ENCODE measurements at places on chromosomes 6 and 20.

- no peak for ATAC-seq
Observed at GRCh38 chr6:110250058-110250457, 69.8 kb downstream of the CDC40 start.

DNA sequence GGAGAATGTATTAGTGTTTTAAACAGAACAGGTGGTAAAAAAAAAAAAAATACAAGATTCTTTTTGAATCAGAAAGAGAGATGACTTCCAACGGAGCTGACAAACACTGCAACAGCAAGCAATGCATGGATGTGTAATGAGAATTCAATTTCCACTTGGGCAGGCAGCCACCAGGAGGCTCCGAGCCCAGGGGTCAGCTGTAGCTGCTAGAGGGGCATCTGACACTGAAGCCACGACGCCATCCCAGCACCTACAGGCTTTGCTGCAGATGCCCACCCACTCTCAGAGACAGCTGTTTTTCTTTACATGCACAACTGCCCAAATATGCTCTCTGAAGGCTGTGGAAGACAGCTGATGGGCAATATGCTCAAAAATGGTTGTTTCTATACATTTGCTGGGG is 75.4 kb downstream of the ELOVL5 start:
- no peak for ATAC-seq

DNA sequence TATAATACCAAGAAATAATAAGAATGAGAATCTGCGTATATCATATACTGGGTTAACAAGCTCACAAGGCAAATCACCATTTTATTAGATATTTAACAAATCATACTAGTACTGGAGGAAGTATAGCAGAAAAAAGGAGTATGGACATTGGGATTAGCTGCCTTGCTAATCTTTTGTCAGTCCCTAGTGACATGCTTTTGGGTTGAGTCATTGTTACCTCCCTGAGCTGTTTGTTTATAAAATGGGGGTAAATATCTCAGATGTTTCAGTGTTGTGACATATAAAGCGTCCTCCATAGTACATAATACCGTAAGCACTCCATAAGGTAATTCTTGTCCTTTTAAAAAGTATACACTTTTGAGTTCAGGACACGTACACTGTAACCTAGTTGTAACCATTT is 107.0 kb downstream of the ESR1 start:
- ATAC-seq = no peak

- ATAC-seq = no peak
Observed at GRCh38 chr6:72218125-72218524, 331.8 kb downstream of the RIMS1 start.

- no peak for ATAC-seq
Observed at GRCh38 chr6:65199121-65199520, 507.9 kb downstream of the EYS start.

GRCh38 chr6:41161851-41162552 is 914 bp downstream of the TREM2 start:
- ATAC-seq = no peak

DNA sequence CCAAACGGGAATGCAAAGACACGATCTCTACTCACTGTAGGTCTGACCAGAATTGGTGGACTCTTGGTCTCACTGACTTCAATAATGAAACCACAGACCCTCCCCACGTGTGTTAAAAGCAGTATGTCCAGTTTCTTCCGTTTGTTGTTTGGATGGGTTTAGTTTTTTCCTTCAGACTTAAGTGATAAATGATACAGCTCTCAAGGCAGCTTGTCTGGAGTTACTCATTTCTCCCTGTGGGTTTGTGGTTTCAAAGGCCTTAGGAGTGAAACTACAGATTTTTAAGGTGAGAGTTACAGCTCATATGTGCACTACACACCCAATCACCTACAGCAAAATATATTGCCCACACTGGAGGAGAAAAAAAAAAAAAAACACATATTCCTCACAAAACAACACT is 86.7 kb upstream of the STMND1 start:
- ATAC-seq = no peak

GRCh38 chr6:152127432-152128165 is 320.1 kb downstream of the ESR1 start:
- ATAC-seq = no peak

DNA sequence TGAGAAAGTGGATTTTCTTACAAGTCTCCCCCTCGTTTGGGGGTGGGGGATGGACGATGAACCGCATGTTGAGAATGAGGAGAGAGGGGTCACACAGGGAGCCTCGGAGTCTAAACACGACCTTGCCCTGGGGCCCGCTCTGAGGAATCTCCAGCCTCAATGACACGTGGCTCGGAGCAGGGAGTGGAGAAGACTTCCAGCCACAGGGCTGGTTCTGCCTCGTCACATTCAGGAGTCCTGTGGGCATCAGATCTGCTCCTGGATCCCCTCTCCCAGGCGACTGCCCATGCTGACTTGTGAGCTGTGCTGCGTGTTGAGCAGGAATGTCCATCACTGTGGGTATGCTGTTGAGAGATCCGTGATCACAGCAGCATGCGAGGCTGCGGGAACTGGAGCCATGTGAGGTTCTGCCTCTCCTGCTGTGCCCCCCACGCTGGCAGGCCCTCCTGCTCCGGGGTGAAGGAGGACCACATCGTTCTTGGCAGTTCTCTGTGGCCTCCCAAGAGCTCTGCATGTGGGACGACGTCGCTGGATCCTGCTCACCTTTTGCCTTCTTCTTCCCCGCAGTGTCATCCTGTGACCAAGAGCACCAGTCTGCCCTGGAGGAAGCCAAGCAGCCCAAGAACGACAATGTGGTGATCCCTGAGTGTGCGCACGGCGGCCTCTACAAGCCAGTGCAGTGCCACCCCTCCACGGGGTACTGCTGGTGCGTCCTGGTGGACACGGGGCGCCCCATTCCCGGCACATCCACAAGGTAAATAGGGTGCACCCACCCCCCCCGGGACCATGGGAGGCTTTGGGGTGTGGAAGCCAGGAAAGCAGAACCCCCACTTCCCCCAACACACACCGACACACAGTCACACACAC is 157.5 kb downstream of the SMOC2 start:
- ATAC-seq = no peak

GRCh38 chr20:46523696-46524328 is 10.5 kb upstream of the ZNF334 start:
- ATAC-seq = no peak

- ATAC-seq = no peak
Observed at GRCh38 chr6:105781915-105782314, 304.2 kb upstream of the PRDM1 start.

GRCh38 chr6:35931120-35931561 is 10.2 kb upstream of the SRPK1 start:
- ATAC-seq = no peak

GRCh38 chr20:56859801-56860261 is 230.7 kb downstream of the TFAP2C start:
- ATAC-seq = peak; percentile 31

DNA sequence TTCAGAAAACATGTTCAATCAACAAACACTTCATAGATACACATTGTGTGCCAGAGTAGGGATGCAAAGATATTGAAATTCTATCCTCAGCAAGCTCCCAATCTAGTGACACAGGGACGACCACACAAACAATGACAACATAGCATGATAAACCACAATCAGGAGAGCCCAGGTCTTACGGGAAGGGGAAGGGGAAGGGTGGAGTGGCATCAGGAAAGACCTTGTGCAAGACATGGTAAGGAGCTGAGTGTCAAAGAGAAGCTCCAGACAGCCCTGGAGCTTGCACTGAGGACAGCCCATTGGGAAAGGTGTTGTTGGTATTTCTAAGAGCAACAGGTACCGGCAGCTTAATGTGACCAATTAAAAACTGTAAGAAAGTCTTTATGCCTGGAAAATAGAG is 103.6 kb downstream of the PDE7B start:
- no peak for ATAC-seq

DNA sequence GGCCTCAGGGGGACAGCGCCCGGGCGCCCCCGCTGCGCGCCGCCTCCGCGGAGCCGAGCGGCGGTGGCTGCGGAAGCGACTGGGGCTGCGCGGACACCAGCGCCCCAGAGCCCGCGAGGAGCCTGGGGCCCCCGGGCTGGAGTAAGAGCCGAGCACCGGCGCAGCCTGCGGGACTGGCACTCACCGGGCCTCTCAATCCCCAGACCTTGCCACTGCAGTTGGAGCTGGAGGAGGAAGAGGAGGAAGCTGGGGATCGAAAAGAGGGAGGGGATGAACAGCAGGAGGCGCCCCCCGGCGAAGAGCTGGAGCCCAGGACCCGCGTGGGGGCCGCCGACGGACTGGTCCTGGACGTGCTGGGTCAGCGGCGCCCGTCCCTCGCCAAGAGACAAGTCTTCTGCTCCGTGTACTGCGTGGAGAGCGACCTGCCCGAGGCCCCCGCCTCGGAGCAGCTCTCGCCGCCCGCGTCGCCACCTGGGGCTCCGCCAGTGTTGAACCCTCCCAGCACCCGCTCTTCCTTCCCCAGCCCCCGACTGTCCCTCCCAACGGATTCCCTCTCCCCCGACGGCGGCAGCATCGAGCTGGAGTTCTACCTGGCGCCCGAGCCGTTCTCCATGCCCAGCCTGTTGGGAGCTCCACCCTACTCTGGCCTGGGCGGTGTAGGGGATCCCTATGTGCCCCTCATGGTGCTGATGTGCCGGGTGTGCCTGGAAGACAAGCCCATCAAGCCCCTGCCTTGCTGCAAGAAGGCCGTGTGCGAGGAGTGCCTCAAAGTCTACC is 590 bp downstream of the RNF217 start:
- peak; percentile 22 for ATAC-seq

- peak; percentile 58 for ATAC-seq
Observed at GRCh38 chr6:129609635-129610034, 100.3 kb downstream of the ARHGAP18 start.

GRCh38 chr6:113068570-113068969 is 721.4 kb downstream of the RFPL4B start:
- no peak for ATAC-seq

DNA sequence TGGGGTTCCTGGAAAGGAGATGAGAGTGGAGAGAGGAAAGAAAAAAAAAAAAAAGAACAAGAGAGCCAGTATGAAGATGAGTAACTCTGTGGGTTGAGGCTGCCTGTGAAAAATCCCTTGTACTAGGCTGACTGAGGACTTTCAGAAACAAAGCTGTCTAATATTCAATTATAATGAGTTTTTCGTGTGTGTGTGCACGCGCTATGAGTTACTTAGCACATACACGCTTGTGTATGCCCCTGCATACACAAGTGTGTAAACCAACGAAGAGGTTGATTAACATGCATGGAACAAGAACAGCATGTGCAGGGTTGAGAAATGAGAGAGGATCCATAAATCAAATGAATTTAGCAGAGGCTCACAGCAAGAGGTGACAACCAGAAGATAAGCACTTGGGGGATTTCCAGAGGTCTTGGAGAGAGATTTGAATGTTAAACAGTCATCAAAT is 4.8 kb upstream of the RBPJL start:
- ATAC-seq = no peak

GRCh38 chr6:129493354-129493902 is 216.5 kb downstream of the ARHGAP18 start:
- ATAC-seq = no peak

DNA sequence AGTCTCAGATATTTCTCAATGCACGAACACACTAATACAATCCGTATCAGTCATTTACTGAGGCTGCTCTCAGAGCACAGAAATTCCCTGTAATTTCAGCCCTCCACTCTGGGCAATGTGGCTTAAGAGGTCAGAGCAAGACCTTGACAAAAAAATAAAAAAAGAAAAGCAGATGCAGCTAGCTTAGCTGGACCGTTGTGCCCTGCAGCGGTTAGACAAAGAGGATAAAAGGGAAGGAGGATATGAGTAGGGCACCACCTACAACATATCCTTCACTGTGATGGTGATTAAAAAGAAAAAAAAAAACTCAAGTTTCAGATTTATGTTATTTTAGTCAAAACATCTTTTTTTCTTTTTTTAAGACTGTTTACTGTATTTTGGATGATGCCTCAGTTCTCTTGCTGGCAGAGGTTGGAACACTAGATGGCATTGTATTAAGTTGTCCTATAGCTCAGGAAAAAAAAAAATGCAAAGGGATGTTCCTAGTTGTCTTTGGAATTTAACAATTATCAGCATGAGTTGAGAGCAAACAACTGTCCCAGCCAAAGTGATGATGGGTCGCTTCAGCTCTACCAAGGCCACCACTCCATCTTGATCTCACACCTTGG is 59.9 kb downstream of the ANKEF1 start:
- no peak for ATAC-seq

DNA sequence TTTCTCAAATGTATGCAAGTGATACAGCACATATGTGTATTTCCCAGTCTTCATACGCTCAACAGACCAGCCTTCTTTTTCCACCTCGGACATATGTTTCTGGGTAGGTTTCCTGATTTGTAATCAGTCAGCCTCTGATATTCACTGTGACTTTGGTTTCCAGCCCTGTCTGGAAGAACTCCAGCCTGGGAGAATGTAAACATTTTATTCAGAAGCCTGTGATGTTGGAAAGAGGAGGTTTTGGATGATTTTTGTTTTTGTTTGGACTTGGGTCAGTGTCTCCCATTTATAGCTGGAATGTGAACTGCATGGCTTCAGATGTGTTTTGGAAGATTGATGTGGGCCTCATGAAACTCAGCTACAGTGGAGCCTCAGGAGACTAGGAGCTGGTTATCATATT is 172.2 kb upstream of the CENPW start:
- ATAC-seq = no peak

GRCh38 chr6:52186480-52186879 is 305 bp downstream of the IL17A start:
- no peak for ATAC-seq

GRCh38 chr6:36676141-36677058 is 2.1 kb upstream of the CDKN1A start:
- no peak for ATAC-seq

- no peak for ATAC-seq
Observed at GRCh38 chr6:47202644-47203205, 107.0 kb downstream of the TNFRSF21 start.

DNA sequence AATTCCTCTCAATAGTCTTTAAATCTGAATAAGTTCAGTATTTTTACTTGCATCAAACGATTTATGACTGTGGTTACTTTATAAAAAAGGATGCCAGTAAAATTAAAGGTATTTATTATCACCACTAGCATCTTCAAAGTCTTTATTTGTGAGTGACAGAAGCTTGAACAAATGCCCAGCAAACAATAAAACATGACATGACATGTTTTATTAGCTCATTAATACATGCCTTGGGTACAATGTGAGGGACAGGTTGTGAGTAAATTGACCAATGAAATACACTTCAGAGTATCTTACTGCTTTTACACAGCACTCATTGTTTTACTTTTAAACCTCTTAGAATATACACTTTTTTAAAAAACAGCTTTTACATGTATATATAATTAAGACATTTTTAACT is 113.4 kb upstream of the BEND3 start:
- no peak for ATAC-seq

- no peak for ATAC-seq
Observed at GRCh38 chr20:63360850-63361518, at the start of gene CHRNA4. CHRNA4 (minus strand) TSS chr20:63361349; CDS start chr20:63361165, 184 bp downstream.

DNA sequence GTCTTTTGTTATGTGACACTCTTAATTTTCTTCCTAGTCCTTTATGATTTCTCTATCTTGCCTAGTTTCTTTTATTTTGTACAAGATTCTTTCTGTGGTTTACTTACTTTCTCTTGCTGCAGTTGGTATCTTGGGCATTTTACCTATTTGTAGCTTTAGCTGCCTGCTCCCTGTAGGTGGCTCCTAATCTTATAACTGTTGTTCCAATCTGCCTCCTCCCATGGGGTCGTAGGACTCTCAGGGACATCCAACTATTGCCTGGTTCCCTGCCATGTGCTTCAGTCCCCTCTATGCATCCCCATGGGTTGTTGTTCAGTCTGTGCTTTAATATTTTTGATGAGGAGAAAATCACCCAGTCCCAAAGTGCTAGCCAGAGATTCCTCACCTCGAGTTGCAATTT is 31.4 kb downstream of the RIN2 start:
- no peak for ATAC-seq

Data from gastroesophageal sphincter (tissue), 4 donors.